NCI-H2081 treated with DMSO at 0.1 percent for 48 hours (cell line): ENCODE measurements at places on chromosomes 2 and 18.

GRCh38 chr2:204197336-204198005, 260.9 kb downstream of the ICOS start:
- DNase-seq, result no peak

GRCh38 chr2:196234672-196235071, 63.3 kb upstream of the STK17B start:
- no peak for DNase-seq

GRCh38 chr2:123518367-123518766, 506.7 kb upstream of the CNTNAP5 start:
- DNase-seq, result no peak

GRCh38 chr2:63506320-63506719, 82.0 kb downstream of the WDPCP start:
- DNase-seq, result no peak

DNA sequence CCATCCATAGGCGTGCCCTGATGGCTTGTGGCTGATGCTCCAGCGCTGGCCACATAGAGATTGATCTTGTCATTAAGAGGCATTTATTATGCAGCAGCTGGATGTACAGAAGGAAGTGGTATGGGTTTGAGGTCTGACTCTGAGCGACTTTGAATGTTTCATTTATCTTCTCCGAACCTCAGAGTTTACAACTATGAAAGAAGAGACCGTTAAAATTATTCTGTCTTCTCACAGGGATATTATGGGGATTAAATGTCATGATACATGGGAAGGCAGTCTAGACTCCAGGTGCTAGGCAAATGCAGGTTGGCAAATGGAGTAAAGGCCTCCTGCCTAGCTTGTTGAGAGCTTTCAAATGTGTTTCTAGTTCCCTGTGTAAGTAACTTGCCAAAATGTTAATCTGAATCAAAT, 30.3 kb downstream of the MOGAT1 start:
- no peak for DNase-seq

DNA sequence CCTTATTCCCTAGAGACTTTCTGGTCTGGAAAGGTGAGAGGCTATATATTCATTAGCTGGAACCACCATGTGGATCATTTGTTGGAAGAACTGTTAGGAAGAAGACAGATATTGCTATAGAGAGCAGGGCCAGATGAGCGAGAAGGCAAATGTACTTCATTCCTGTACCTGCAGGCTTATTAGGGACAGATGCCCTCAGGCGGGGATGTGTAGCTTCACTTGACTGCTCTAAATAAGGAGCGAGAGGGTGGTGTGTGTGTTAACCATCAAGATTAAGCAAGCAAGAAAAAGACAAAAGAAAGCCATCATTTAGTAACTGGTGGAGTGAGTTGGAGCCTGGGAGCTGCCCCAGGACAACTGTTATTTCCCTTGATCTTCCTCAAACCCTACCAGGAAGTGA, 36.4 kb downstream of the NEDD4L start:
- DNase-seq, result no peak

DNA sequence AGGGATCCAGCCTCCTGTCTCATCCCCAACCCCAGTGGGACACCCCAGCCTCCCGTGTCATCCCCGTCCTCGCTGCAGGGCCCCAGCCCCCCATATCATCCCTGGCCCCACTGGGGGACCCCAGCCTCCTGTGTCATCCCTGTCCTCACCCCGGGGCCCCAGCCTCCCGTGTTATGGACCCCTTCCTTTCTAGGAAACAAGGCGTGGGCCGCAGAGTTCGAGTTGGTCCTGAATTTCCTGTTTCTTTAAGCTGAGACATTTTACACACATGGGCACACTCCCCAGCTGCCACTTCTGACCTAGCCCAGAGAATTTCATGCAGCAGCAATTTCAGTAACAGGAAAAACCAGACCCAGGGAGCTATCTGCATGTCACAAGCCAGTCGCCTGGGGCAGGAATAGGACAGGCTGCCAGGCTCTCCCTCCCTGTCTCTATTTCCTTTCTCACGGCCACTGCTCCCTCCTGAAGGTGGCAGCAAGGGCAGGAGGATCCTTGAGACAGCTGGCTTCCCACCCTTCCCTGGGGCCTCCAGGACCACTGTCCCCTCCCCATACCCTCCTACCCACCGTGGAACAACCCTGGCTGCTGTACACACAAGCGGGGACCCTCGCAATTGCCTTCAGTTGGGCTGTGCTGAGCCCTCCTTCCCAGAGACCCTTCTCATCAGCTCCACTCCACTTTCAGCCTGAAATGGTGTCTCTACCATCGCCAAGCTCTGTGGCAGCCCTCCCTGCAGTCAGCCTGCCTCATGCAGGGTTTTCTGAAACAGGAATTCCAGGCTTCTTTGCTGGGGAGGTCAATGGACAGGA, 141.9 kb upstream of the ID2 start:
- no peak for DNase-seq

DNA sequence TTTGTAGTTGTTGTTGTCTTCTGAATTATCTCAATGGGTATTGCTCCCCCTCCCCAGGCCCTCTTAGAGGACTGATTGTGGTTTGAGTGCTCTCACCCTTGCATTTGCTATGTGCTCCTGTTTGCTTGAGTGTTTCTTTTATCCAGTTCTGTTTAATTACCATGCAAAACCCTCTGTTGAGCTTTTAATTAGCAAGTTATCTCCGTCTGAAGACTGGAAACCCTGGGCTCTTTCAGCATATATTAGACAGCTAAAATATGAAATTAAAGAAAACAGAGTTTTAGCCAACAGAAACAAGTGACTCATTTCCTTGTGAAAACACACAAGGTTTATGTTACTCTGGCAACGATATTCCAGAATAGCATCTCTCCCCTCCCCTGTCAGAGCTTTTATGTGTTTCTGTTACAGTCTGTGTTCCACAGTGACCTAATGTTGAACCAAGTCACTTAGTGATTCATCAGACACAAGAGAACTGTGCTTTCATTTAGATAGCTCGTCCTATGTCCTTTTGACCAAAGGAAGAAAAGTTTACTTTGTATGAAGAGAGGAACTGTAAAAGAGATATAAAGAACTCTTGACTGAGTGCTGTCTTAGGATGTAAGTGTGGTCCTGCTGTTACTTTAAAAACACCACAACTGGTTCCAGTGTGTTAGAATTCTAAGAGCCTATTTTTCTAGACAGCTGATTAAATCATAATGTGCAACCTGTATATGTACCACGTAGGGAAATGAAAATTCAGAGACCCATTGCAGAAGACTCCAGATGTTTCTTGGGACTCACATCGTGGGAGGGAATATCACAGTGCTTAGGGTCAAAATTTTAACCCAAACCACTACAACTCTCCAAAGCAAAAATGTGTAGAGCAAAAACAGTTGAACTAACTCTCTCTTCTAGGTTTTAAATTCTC, 172.8 kb upstream of the RBMS1 start:
- no peak for DNase-seq

- no peak for DNase-seq
These were observed 175.1 kb downstream of the PTPRM start for GRCh38 chr18:7742224-7742623.

DNA sequence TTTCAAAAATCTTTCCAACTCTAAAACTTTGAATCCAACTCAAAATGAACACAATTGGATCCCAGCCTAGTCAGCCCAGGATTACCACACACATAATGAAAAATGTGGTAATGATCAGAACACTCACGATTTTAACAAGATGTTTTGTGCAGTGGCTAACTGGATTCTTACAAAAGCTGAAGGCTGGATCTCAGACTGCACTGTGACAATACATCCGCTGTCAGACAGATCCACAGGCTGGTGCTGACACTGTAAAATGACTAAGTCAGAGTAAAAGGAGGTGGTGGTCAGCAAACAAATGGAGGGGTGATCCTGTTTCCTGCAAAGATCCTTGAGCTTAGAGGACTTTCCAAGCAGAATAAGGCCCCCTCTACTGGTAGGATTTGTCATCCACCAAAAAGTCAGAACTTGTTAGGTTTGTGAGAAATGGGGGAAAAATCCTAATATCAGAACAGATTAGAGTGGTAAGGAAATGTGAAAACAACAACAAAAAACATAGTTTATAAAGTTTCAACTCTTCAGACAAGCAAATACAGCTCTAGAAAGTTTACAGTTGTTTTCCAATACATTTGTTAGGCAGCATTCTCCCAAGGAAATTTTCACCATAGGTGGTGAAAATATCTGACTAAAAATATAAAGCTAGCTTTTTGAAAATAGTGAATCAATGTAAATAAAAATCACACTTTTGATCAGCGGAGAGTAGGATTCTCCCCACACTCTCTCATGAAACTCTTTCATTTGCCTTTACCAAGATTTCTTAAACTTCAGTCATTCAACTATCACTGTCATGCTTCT, 211.9 kb downstream of the AGPS start:
- no peak for DNase-seq

DNA sequence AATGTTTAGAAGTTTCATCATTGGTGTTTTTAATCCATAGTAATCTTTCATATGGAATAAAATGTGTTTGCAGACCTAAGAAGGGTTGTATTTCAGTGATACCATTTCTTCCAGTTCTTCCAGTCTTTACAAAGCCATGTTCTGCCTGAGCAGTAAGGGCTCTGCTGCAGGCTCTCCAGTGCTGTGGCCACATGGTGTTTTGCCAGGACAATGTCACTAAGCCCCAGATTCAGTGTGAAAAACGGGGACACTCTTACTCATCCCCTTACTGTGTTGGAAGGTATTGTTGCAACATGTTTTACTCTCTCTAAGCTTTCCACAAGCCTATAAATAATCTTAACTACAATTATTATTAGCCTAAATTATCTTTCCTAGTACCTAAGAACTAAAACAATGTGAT, 481.4 kb upstream of the CDH7 start:
- no peak for DNase-seq

GRCh38 chr18:51007790-51008139, 22.2 kb upstream of the SMAD4 start:
- DNase-seq, result no peak

DNA sequence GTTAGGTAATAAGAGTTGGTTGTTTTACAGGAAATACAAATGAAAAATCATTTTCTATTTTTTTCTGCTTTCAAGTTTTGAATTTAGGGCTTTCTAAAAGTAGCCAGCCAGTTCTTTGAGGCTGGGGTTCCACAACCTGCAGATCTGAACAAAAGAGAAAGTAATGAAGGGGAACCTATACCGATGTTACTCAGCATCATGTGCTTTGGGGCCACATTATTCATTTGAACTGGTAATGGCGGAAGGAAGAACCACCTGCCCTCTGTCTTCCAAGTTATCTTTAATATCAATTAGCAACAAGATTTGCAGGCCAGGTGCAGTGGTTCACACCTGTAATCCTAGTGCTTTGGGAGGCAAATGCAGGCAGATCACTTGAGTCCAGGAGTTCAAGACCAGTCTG, 12.9 kb upstream of the MRO start:
- DNase-seq, result no peak

DNA sequence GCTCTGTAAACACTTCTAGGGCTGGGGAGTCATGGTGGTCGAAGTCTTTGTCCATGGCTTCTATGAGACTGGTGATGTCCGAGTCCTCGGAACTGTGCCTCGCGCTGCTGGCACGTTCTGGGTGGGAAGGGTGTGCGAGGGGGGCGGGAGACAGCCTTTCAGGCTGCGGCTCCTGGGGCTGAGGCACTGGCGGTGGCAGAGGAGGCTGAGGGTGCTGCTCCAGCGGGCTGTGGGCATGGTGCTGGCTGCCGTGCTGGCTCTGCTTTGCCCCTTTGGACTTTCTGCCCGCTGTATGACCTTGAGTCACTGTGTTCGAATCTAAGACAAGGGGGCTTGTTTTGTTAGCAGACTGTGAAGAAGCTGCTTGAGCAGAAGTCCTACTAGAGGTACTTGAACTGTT, 79.0 kb downstream of the ZAP70 start:
- no peak for DNase-seq

- no peak for DNase-seq
These were observed 909 bp downstream of the TMEM87B start for GRCh38 chr2:112055730-112056625.

DNA sequence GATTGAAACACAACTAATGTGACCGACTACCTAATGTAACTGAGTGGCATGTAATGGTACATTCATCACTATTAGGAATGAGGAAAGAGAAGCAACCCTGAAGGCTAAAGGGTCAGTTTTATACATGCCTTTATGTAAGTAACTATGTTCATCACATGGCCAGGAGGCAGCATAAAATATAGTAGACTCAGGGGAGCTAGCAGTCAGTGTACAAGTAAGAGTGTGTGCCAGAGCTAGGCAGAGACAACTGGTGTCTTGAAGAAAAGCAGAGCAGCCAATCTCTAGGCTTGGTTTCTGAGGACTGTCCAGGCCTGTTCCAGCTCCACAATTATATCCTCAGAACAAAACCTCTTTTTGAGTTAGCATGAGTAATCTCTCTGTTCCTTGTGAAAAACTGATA, 18.1 kb downstream of the SMAD2 start:
- DNase-seq, result no peak

DNA sequence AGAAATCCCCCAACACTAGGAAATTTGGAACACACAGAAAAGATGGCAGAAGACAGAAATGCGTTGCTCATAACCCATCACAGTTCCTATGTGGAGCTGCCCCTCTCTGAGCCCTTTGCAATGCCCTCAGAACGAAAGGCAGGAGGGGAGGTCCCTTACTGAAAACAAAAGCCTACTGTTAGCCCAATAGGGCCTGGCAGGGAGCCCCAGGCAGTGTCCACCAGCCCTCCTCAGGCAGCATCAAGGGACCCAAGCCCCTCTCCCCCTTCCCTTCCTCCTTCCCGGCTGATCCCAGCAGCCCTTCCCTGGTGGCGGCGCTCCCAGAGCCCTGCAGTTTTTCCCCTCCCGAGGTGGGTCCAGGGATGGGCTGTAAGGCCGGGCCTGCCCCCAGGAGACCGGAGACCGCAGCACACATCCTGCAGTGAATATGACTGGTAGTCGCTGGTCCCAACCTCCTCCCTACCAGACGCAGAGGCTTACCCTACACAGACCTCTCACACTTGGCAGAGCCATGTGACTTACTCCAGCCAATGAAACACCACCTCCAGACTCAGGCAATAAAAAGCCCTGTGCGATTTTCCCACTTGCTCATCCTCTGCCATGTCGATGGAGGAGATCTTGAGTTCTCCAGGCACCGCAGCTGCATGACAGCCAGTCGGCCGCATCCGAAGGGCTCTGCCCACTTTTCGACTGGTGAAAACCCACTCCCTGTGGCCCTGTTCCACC, 19.4 kb upstream of the DUSP2 start:
- no peak for DNase-seq

GRCh38 chr2:42359965-42360483, 993 bp downstream of the COX7A2L start:
- DNase-seq, result no peak

- DNase-seq, result no peak
These were observed 11.9 kb upstream of the OXER1 start for GRCh38 chr2:42775810-42776209.

DNA sequence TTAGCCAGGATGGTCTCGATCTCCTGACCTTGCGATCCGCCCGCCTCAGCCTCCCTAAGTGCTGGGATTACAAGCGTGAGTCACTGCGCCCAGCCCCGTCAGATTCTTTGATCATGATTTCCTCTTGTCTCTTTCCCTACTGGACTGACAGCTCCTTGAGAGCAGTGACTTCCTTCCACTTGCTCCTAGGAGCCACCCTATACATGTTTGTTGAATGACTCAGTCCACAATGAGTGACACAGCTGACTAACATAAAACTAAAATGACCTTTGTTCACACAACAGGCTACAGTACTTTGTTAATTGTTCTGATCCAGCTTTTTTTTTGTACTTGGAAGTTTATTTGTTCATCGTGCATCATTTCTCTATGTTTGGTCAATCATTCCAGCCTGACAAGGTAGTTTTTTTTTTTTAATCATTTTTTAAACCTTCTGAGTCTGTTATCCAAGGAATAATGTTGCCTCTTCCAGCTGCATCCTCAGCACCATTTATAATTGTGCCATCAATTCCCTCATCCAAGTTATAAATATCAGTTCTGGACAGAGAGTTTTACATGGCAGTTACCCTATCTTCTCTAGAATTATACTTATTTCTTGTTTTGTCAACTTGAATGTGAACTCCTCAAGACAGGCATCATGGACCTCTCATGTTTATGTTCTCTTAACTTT, 42.9 kb upstream of the TUBA3E start:
- DNase-seq, result no peak
